ENCODE measurements at places on chromosomes 2 and 18. TPM values are rescaled to one million over a fixed set of nuclear protein-coding genes. Genes with fewer than 3 reads are reported as not detected.

- H3K27ac ChIP-seq = no peak overlapping the region
- H3K27me3 ChIP-seq = peaks cover 6% of the 10 kb centered on the region
- no peaks in the 10 kb centered on the region for H3K36me3 ChIP-seq
- H3K4me1 ChIP-seq = no peaks in the 10 kb centered on the region
Measured at GRCh38 chr2:65464604-65465003, 32.2 kb upstream of the SPRED2 start.

DNA sequence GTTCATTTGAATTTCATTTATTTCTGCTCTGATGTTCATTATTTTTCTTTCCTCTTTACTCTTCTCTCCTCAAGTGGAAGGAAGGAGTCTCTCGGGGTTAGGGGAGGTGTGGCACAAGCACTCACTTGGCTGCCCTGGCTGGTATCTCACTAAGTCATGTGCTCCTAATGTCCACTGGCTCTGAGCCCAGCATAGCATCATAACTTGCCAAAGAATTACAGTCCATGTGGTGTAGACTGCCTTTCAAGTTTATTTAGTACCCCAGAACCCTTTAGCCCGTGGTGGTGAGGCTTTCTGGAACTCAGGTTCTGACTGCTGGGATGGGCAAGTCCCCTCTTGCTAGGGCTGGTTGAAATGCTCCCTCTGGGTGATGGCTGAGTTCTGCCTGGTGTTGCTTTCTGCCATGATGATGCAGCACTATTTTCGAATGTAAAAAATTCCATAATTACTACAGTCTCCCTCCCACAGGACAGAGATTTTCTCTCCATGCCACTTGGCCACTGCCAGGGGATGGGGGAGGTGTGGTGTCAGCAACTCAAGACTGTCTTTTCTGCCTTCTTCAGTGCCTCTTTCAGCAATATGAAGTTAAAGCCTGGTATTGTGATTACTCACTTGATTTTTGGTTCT is 22.2 kb downstream of the SPAG16 start:
- no peak overlapping the region for H3K4me3 ChIP-seq
- H3K27ac ChIP-seq = no peak overlapping the region
- peaks cover 7% of the 10 kb centered on the region for H3K36me3 ChIP-seq
- H3K27me3 ChIP-seq = no peaks in the 10 kb centered on the region
- H3K4me1 ChIP-seq = no peaks in the 10 kb centered on the region

DNA sequence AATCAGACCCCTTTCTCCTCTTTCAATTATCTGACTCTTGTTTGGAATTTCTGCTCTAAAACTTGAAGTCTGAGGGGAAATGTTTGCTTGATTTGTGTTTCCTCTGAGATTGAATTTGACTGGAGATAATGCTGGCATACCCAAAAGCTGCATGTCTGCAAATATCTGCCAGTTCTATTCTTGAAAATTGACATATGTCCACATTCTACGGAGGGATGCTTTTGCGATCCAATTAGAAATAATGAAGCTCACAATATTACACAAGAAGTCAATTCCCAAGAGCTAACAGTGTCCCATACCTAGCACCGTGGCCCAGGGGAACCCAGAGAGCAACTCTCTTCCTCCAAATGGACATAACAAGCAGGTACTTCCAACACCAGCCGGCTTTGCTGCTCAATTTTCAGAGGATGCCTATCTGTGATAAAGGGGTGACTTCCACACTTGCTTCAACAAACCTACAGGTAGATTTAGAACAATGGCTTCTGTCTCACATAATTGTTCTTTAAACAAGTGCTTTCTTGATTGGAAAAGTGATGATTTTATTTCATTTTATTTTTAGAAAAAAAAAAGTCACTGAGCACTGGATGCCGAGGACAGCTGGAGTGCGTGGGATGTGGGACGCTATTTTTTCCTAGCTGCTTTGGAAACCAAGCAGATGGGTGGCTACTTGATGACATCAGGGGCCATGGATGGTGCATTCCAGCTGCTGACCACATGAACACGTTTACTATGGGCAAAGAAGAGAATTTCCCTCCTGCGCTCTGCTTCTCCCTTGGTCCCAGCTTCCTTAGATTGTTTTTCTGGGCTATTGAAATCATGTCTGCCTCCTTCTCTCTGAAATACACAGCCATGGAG is 488.9 kb downstream of the RNF144A start:
- H3K36me3 ChIP-seq = no peaks in the 10 kb centered on the region
- peaks cover 7% of the 10 kb centered on the region for H3K4me1 ChIP-seq
- H3K27ac ChIP-seq = no peak overlapping the region
- H3K27me3 ChIP-seq = no peaks in the 10 kb centered on the region

GRCh38 chr2:101112772-101113157 is 38.4 kb downstream of the TBC1D8 start:
- DNase-seq = no peak
- H3K36me3 ChIP-seq = no peaks in the 10 kb centered on the region
- peaks cover 5% of the 10 kb centered on the region for H3K27me3 ChIP-seq
- no peak overlapping the region for H3K27ac ChIP-seq
- no peak overlapping the region for H3K4me3 ChIP-seq

DNA sequence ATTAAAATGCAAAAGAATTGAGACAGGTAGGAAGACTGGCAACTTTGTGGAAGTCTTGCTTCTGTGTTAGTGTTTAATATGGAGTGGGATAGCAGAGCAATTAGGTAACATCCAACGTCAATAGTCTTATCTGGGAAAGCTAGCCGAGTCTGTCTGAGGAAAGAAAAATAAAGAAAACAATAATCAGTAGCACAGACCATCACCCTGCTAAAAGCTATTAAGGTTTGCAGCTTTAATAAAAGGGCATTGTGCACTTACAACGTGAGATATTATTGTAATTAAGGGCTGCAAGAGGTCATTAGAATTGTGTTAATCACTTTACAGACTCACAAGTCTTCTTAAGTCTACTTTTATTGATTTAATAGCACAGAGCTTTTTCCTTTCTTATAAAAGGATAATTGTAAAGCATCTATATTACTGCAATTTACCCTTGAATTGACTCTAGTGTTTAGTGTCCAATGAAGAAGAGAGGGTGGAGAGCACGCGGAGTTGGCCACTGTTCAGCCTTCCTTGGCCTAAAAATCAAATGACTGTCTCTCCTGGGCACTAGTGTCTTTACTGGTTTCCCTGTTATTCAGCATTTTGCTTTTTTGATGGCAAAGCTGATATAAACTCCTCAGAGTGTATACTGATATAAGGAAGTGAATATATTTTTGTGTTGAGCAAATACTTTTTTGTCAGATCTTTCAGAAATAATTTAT is 2.0 kb downstream of the CDH7 start:
- no peak overlapping the region for H3K4me3 ChIP-seq
- H3K27me3 ChIP-seq = peaks cover 7% of the 10 kb centered on the region
- H3K36me3 ChIP-seq = no peaks in the 10 kb centered on the region

DNA sequence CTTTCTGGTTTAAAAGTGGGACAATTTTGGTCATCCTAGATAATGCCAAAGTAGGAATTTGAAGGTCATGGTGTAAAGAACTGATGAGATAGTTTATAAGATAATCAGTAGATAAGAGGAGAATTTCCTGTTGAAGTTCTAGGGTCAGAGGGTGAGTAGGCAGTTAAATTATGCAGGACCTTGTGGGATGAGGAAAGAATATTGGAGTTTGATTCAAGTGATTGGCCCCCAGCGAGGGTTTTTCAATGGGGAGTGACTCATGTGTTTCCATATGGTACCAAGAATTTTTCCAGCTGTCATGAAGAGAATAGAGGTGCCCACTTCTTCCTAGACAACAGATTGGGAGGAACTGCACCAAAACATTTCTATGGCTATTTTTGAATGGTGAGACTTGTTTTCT is 940.2 kb upstream of the ZEB2 start:
- no peaks in the 10 kb centered on the region for H3K4me1 ChIP-seq
- no peaks in the 10 kb centered on the region for H3K27me3 ChIP-seq
- no peaks in the 10 kb centered on the region for H3K36me3 ChIP-seq
- H3K4me3 ChIP-seq = no peak overlapping the region
- DNase-seq = no peak
- H3K27ac ChIP-seq = no peak overlapping the region

DNA sequence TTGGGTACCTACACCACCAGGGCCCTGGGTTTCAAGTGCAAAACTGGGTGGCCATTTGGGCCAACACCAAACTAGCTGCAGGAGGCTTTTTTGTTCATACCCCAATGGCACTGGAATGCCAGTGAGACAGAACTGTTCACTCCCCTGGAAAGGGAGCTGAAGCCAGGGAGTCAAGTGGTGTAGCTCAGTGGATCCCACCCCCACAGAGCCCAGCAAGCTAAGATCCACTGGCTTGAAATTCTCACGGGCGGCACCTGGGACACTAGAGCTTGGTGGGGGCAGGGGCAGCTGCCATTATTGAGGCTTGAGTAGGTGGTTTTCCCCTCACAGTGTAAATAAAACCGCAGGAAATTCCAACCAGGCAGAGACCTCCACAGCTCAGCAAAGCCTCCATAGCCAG is 46.0 kb upstream of the FAM110C start:
- no peak overlapping the region for H3K4me3 ChIP-seq
- no peaks in the 10 kb centered on the region for H3K36me3 ChIP-seq
- DNase-seq = no peak
- H3K27me3 ChIP-seq = peaks cover 14% of the 10 kb centered on the region
- H3K4me1 ChIP-seq = no peaks in the 10 kb centered on the region

DNA sequence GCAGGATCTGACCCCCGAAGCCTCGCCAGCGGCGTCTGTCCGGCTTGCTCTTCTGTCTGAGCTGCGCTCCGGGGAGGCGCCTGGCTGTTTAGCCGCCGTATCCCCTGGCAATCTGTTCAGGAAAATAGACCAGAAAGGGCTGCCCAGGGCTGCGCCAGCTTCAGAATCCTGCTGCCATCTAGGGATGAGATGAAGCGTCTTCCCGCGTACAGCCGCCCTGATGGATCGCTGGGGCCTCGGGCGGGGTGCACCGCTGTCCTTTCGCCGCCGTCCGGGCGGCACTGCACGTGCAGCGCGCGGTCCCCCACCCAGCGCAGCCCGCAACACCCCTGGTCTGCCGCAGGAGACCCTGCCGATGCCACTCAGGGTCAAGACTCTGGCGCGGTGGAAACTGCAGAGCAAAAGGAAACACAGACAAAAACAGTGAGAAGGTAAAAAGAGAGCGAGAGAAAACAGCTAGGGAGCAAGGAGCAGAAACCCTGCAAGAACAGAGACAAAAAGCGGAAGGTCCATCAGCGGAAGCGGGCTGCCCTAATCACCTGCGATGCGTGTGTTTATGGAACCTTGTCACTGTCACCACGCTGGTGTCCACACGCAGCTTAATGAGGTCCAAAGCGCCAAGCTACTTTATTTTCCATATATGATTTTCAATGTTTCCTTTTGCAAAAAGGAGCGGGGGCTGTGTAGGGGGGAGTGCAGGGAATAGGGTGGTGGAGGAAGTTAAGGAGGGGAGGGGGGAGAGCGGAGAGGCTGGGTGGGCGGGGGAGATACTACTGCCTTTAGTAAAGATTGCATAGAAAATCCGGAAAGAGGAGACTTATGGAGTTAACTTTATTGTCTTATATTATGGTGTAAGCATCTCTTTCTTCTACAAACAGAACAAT is 2113.3 kb upstream of the PIK3C3 start:
- peak overlapping the region; percentile 55 for H3K4me3 ChIP-seq
- H3K4me1 ChIP-seq = no peaks in the 10 kb centered on the region
- no peaks in the 10 kb centered on the region for H3K36me3 ChIP-seq
- peaks cover 5% of the 10 kb centered on the region for H3K27me3 ChIP-seq

DNA sequence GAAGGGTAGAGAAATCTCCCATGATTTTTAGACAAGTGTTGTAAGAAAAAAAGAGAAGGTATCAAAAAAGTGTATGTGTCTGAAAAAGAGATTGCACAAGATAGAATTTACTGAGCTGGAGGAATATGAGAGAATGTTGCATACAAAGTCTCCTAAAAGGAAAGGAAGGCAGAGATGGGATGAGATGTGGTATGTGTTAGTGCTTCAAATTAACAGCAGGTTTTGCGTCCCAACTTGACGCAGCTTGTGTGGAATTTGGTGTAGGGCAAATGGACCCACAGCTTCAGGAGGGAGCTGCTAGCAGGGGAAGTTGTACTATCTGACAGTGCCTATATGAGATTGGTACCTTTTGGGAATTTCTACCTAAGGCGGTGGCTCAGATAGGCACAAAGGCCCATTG is 9.0 kb upstream of the RASGRP3 start:
- H3K4me1 ChIP-seq = no peaks in the 10 kb centered on the region
- no peak for DNase-seq
- no peaks in the 10 kb centered on the region for H3K36me3 ChIP-seq
- H3K27me3 ChIP-seq = no peaks in the 10 kb centered on the region

Gene KCNG2
- total RNA-seq = not detected

- H3K36me3 ChIP-seq = no peaks in the 10 kb centered on the region
- DNase-seq = no peak
- no peak overlapping the region for H3K27ac ChIP-seq
Measured at GRCh38 chr2:33340280-33340679, 136.2 kb upstream of the RASGRP3 start.

GRCh38 chr18:22250591-22250996 is 81.2 kb downstream of the GATA6 start:
- peaks cover 3% of the 10 kb centered on the region for H3K4me1 ChIP-seq
- DNase-seq = no peak
- no peak overlapping the region for H3K4me3 ChIP-seq
- no peaks in the 10 kb centered on the region for H3K27me3 ChIP-seq
- H3K36me3 ChIP-seq = no peaks in the 10 kb centered on the region
